ENCODE measurements at places on chromosomes 12 and 14. TPM values are rescaled to one million over a fixed set of nuclear protein-coding genes. Genes with fewer than 3 reads are reported as not detected.

DNA sequence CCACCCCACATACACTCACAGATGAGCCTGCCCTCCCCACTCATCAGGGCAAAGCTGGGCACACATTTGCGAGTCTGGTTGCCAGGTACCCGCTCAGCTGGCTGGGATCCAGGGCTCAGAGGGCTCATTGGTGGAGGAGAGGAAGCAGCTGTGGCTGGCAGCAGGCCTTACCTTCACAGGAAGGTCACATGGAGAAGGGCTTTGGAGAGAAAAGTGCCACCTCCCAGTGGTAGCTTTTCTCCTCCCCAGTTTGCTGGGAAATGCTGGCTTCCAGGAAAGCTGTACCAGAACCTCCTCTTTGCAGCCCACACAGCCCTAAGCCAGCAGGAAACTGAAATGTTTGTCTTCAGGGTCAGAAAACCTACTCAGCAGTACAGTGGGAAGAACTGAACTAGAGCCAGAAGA is 55.6 kb downstream of the LGMN start:
- H3K27ac ChIP-seq, result no peak overlapping the region
- no peak for DNase-seq
- H3K36me3 ChIP-seq, result no peaks in the 10 kb centered on the region
- H3K4me3 ChIP-seq, result no peak overlapping the region
- peaks cover 16% of the 10 kb centered on the region for H3K27me3 ChIP-seq

DNA sequence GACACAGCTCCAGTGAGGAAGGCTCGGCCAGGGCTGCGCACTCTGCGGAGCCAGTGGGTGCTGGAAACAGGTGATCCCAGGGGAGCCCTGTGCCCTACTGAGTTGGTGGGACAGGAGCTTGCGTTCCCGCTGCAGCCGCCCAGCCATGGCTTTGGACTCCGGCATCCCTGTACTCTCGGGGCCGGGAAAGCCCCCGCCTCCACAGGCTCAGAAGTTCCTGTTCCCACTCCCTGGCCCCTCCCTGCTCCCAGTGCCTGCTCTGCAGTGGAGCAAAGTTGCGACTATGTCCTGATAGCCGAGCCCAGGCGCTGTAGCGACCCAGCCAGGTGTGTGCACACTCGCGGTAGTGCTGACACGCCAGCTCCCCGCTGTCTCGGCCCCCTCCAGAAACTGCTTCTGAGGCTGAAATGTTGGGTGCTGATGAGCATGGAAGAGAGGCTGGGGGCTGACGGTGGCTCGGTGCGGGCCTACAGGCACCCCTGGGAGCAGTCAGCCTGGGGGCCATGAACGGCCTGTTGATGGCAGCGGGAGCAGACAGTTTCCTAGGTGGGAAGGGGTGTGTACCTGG is 344.6 kb upstream of the MGAT4C start:
- H3K27ac ChIP-seq, result no peak overlapping the region
- H3K27me3 ChIP-seq, result no peaks in the 10 kb centered on the region
- no peak overlapping the region for H3K4me3 ChIP-seq

DNA sequence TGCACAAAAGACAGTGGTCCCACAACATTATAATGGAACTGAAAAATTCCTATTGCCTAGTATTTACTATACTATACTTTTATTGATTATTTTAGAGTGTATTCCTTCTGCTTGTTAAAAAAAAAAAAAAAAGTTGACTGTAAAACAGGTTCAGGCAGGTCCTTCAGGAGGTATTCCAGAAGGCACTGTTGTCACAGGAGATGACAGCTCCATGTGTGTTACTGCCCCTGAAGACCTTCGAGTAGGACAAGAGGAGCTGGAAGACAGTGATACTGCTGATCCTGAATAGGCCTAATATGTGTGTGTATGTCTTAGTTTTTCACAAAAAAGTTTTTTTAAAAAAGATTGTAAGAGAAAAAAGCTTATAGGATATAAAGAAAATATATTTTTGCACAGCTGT is 12.3 kb downstream of the UBE2N start:
- no peak for DNase-seq
- peaks cover 28% of the 10 kb centered on the region for H3K4me1 ChIP-seq
- H3K27me3 ChIP-seq, result no peaks in the 10 kb centered on the region
- H3K4me3 ChIP-seq, result no peak overlapping the region
- H3K27ac ChIP-seq, result no peak overlapping the region

DNA sequence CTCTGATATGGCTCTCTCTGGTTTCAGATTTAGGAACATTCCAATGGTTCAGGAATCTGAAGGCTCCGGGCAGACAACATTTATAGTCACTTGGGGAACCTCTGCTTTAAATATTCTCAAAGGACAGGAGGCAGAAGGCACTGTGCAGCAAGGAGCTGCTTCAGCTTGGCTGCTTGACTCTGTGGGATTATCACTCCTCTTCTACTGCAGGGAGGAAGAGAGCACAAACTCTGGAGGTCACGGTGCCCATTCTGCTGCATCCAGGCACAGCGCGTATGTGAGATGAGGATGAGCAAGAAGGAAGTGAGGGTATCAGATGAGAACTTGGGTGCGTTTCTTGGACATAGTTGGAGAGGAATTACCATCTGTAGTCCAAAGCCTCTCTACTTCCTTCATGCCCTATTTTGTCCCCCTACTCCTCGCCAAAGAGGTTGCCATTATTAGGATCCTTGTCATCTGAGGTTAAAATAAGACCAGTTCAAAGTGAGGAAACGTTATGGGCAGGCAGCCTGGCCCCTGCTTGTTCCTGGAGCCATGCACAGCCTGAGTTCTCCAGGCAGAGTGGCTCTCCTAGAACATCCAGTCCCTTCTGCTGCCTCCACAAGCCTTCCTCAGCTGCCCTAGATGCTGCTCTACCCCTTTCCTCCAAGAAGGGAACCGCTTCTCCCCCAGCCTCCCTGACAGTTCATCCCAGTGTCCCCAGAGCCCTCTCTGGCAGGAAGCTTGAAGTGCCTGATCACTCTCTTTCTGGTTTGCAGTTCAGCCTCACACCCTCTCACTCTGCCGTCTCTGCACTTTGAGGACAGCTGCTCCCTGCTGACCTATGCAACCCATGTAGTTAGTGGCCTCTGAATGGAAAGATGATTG is 12.5 kb downstream of the FGF6 start:
- H3K27ac ChIP-seq, result no peak overlapping the region
- H3K27me3 ChIP-seq, result no peaks in the 10 kb centered on the region
- no peak overlapping the region for H3K4me3 ChIP-seq
- H3K36me3 ChIP-seq, result no peaks in the 10 kb centered on the region
- no peak for DNase-seq
- H3K4me1 ChIP-seq, result 0 out of 2 replicates have a peak, but pooled peaks cover 3% of the 10 kb centered on the region

The HSPB8 gene
- total RNA-seq, result 4.7 TPM

The GNB3 gene
- total RNA-seq, result 3.3 TPM

The SLC25A47 gene
- total RNA-seq, result not detected

Data from GM23338 (cell line).